ENCODE measurements at places on chromosomes 16 and 17.

DNA sequence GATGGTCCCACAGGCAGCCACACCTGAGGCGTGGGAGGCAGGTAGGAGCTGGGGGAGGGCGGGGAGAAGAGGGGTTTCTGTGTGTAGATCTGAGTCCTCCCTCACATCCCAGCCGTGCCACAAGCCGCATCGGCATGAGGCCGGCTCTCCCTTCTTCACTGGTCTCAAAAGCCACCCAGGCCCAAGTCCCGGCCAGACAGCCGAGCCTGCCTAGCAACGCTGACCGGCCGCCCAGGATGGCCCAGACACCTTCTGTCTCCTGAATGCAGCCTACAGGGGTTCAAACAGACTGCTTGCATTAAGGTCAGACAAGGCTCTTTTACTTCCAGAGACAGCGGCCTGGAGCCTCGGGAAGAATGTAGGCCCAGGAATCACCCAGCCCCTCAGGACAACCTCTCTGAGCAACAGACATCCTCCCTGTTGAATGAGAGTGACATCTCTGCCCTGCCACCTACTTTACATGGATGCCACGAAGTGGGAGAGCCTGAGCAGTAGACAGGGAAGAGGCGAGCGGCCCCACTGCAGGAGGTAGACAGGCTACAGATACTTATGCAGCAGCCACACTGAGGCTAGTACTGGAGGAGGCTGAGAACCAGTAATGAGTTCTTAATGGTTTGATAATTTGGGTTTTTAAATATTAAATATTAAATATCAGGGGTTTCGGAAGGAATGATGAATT is 69.6 kb downstream of the N4BP1 start:
- DNase-seq, result no peak

DNA sequence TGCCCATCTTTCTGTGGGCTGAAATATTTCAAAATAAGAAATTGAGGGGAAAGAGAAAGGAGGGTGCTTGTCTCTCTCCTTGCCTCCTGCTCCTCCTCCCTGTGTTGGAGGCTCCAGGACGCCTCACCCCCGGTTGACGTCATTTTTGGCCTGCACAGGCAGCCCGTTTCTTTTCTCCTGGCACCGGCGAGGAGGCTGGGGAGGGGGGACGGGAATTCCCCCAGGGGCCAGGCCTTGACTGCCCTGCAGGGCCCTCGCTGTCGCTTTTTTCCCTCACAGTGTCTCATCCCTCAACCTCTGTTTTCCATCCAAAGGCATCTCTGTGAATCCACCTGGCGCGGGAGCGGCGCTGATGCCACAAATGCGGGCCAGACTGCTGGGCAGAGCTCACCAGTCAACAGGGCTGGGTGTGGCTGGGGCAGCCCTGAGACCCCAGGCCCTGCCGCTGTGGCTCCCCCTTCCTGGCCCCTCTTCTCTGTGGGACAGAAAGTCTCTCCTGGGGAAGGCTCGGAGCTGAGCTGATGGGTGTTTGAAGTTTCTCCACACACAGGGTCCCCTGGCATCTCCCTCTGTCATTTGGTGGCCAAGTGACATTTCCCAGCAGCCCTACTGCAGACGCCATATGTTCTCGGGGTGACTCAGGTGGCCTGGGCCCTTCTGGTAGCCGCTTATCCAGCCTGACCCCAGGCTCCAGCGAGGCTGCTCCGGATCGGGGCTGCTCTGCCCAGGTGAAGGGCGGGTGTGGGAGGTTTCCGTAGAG is 16.0 kb downstream of the CENPX start:
- no peak for DNase-seq

DNA sequence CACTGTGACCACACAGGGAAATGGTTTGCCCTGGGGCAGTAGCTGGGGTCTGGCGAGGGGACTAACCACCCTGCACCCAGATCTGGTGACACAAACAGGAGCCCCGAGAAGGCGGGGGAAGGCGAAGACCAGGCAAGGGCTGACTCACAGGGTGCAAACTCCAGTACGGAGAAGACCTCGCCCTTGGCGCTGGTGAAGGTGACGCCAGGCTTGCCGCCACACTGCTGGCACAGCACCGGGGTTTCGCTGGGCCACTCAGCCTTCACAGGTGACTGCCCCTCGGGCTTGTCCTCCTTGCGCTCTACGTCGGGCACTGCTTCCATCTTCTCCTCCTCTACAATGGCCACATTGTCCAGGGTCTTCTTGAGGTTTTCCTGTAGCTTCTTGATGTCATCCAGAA is 11.6 kb downstream of the SPHK1 start:
- DNase-seq, result no peak

DNA sequence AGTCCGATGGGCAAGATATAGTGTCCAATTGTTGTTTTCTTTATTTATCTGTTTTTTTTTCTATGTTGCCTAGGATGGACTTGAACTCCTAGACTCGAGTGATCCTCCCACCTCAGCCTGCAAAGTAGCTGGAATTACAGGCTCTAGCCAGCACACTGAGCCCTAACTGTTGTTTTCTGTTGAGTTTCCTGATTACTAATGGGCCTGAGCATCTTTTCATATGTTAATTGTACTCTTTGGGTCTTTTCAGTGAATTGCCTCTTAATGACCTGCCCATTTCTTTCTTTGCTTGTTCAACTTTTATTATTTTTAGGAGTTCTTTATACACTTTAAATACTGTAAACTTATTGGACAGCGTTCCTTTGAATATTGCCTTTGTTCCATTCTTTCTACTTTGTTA is 213.0 kb downstream of the HS3ST3B1 start:
- no peak for DNase-seq

DNA sequence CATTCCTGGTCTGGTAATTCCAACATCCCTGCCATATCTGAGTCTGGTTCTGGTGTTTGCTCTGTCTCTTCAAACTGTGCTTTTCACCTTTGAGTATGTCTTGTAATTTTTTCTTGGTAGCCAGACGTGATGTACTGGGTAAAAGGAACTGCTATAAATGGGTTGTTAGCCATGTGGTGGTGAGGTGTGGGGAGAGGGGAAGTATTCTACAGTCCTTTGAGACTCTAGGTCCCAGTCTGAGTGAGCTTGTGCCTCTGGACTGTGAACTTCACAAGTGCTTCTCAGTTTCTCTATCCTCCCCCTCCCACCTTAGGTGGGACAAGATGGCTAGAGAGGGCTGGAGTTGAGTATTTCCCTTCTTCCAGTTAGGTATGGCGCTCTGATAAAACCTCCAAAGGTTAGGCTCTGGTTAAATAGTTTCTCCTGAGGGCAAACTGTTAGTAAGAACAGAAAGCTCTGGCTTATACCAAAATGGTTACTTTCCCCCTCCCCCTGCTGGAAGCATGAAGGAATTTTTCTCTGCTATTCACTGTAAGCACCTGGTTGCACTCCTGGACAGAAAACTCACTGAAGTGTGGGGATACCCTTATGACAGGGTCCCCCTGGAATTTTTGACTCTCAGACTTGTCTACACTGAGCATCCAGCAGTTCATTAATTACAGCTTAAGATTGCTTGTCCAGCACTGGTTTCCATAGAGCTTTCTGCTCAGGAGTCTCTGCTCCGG is 87.8 kb downstream of the MARCHF10 start:
- DNase-seq, result no peak
